ENCODE measurements at places on chromosomes 1 and 21. TPM values are rescaled to one million over a fixed set of nuclear protein-coding genes. Genes with fewer than 3 reads are reported as not detected.

GGPS1 gene
- 29.4 TPM for total RNA-seq

DNA sequence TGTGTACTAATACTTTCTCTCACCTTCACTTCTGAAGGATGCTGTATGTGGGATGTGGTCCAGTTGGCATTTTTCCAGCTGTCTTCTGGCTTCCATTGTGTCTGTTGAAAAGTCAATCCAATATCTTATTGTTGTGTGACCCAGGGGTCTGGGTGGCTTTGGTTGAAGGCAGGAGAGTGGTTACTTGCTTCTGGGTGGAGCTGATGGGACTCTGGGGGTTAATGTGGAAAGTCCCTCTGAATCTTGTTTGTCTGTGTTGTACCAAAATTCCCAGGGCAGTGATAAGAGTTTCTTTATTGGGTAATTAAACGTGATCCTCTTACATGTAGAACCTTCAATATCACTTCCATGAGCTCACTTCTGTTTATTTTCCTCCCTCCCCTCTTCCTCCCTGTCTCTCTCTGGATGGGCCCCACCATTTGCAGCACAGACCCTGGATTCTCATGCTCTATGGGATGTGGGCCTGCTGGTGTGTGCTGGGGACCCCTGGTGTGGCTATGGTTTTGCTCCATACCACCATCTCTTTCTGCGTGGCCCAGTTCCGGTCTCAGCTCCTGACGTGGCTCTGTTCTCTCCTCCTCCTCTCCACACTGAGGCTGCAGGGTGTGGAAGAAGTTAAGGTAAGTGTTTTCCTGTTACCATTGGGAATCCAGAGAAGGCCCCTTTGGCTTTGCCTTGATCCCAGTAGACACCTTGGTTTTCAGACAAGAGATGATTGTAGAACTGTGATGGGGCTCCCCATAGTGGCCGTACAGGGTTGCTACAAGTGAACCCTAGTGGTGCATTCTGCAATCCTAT lies 71.5 kb downstream of the HHAT start:
- peak overlapping the region; percentile 66 for H3K4me3 ChIP-seq
- peaks cover 6% of the 10 kb centered on the region for H3K36me3 ChIP-seq

DNA sequence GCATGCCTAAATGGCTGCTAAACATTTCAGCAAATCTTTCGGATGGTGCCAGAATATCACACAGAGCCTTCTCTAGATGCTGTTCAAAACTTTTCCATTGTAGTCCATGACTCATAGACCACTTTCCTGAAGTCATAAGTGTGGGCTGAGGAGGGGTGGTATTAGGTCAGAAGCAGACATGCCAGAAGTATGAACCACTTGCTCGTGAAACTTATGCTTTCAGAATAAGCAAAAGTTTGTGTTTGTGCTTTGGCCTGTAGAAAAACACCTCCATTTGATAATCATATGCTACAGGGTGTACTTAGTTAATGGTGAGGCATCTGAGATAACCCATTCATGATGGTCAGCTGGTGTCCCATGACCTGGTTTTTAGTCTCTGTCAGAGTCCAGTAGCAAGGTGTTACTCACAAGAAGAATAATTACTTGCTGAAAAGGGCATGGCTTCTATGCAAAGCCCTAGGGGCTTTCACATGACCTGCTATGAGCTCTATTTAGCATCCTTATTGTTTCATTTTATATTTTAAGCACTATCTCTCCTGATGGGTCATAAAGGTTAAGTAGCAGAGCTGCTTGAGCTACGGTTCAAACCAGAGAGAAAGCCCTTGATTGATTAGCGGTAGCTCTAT lies 183.1 kb upstream of the IVNS1ABP start:
- DNase-seq, result peak; percentile 9
- peak overlapping the region; percentile 57 for H3K27ac ChIP-seq
- peaks cover 22% of the 10 kb centered on the region for H3K4me1 ChIP-seq
- no peak overlapping the region for H3K4me3 ChIP-seq
- H3K27me3 ChIP-seq, result peaks cover 4% of the 10 kb centered on the region

SLAMF9 gene
- total RNA-seq, result not detected

ANXA9 gene
- total RNA-seq, result not detected

CREB3L4 gene
- 7.3 TPM for total RNA-seq

PCNX2 gene
- 12.5 TPM for total RNA-seq

- H3K4me1 ChIP-seq, result peaks cover 49% of the 10 kb centered on the region
- no peak for DNase-seq
- H3K4me3 ChIP-seq, result peak overlapping the region; percentile 84
- no peaks in the 10 kb centered on the region for H3K27me3 ChIP-seq
- H3K27ac ChIP-seq, result peak overlapping the region; percentile 73
Observed at GRCh38 chr1:224432146-224432545, 2.5 kb downstream of the WDR26 start.

DNA sequence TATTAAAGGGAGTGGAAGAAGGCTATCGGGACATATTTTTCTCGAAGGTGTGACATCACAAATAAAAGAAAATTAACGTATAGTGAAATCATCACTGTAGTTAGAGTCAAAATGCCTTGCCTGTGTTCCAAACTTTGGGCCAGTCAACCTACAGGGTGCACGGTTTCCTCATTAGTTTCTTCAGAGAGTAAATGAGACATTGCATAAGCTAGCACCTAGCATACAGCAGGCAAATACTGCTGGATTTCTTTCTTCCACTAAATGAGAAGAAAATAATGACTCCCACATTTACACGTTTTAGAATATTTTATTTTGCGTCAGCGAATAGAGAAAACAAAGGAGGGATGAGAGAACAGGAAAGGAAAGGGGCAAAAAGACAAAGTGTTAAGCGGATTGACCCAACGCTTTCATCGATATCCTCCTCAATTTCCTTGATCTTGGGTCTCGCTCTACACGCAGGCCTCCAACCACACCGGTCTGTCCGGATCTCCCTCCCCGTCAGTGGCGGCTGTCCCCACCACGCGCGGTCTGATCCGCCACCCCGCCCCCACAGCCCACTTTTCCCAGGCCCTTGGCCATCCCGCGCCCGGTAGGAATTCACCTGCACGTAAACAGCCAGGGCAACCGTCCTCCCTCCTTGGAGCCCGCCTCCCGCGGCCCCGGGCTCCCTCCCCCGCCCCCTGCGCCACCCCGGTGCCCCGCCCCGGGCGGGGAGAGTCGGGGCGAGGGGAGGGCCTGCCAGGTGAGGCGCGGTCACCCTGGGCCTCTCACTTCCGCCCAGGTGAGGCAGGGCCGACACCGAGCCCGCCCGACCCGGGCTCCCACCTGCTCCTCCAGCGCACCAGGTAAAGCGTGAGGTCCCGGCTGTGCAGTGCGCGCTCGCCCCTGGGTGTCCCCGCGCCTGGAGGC lies at the start of gene PATJ:
Gene PATJ (plus strand): TSS at position 770 of the 909 bp plus-strand sequence. CDS start 20,413 bp downstream, outside the sequence.
- peak within 1 kb of the TSS; percentile 91 for H3K4me3 ChIP-seq
- DNase-seq, result peak; percentile 63
- H3K4me1 ChIP-seq, result peaks cover 17% of the 10 kb centered on the region
- H3K27me3 ChIP-seq, result no peaks in the 10 kb centered on the region
- no peaks in the 10 kb centered on the region for H3K36me3 ChIP-seq

- no peaks in the 10 kb centered on the region for H3K27me3 ChIP-seq
- peaks cover 86% of the 10 kb centered on the region for H3K4me1 ChIP-seq
- no peak overlapping the region for H3K4me3 ChIP-seq
Observed at GRCh38 chr1:41741244-41741643, 177.5 kb downstream of the HIVEP3 start.

GRCh38 chr1:51553911-51554310 lies 34.8 kb upstream of the EPS15 start:
- H3K27me3 ChIP-seq, result no peaks in the 10 kb centered on the region
- no peak overlapping the region for H3K4me3 ChIP-seq
- H3K4me1 ChIP-seq, result peaks cover 8% of the 10 kb centered on the region

OR2L13 gene
- not detected for total RNA-seq

DNA sequence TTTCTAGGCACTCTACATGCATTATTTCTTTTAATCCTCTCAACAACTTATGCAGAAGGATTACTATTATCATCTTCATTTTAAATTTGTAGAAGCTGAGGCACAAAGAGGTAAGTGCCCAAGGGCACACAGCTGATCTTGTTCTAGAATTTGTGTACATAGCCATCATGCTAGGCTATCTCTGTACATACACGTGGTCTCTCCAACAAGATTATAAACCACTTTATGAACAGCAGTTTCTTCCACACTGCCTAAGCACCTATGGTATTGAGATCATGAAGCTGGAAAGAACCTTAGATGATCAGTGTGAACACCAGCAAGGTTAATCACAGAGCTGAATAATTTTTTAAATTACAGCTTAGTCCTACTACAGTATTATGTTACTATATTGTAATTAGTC lies 28.9 kb downstream of the UCHL5 start:
- H3K27ac ChIP-seq, result no peak overlapping the region
- no peaks in the 10 kb centered on the region for H3K27me3 ChIP-seq
- DNase-seq, result no peak
- peaks cover 27% of the 10 kb centered on the region for H3K36me3 ChIP-seq

DNA sequence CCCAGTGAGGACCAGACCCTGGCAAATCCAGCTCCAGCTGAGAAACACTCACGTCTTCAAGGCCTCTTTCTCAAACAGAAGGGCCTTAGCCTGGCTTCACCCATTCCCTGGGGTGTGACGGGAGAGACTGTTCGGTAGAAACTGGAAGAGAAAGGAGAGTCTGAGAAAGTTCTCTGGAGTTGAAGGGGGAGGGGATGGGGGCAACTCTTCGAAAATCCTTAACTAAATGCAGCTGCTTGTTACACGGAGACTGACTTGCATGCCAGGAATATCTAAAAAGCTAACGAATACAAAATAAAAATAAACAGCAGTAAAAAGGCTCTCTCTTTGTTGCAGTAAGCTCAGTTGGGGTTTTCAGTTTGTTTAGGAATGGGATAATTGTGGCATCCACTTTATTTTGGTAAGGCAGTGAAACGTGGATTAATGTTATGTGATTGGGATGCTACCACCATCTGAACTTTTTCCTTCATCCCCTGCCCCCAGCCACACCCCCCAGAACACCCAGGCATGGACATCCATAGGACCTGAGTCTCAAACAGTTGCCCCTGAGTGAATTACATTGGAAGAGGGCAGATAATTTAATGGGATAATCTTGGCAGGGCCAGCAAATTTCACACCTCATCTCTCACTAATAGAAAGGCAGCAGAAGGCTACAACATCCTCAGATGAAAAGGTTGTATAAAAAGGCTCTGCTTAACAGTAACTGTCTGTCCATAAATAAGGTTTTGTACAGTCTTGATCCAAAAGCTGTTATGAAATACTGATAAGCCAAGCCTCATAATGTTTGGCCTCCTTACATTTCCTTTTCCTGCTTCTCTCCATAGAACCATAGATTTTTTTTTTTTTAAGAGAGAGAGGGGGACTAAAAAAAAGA lies 5.8 kb downstream of the ROR1 start:
- DNase-seq, result no peak
- H3K27ac ChIP-seq, result no peak overlapping the region
- no peaks in the 10 kb centered on the region for H3K36me3 ChIP-seq
- H3K4me1 ChIP-seq, result peaks cover 5% of the 10 kb centered on the region
- peaks cover 55% of the 10 kb centered on the region for H3K27me3 ChIP-seq

- no peaks in the 10 kb centered on the region for H3K4me1 ChIP-seq
- no peaks in the 10 kb centered on the region for H3K36me3 ChIP-seq
- no peaks in the 10 kb centered on the region for H3K27me3 ChIP-seq
- no peak overlapping the region for H3K27ac ChIP-seq
- no peak for DNase-seq
- no peak overlapping the region for H3K4me3 ChIP-seq
Observed at GRCh38 chr1:215273838-215274516, 191.4 kb downstream of the KCNK2 start.

DNA sequence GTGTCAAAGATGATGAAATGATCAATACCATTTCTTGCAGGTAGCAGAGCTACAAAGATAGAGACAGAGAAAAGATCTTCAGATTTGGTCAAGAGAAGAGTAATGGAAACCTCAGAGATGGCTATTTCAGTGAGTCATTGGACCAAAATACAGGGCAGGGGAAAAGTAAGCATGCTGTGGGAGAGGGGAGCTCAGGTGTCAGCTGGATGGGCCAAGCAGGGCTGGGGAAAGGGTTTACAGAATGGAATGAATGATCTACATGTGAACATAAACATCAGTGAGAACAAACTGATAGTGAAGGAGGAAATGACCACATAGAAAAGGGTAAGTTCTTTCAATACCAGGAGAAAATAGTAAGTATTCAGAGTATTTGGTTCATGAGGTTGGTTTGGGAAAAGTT lies 61.4 kb upstream of the CNN3 start:
- no peaks in the 10 kb centered on the region for H3K36me3 ChIP-seq
- H3K27me3 ChIP-seq, result no peaks in the 10 kb centered on the region
- no peak overlapping the region for H3K4me3 ChIP-seq
- H3K4me1 ChIP-seq, result peaks cover 7% of the 10 kb centered on the region
- DNase-seq, result no peak

GRCh38 chr1:30469426-30469825 lies 254.0 kb downstream of the MATN1 start:
- no peak overlapping the region for H3K4me3 ChIP-seq
- no peaks in the 10 kb centered on the region for H3K4me1 ChIP-seq
- H3K27ac ChIP-seq, result no peak overlapping the region
- no peaks in the 10 kb centered on the region for H3K27me3 ChIP-seq
- H3K36me3 ChIP-seq, result no peaks in the 10 kb centered on the region
- no peak for DNase-seq

- no peak for DNase-seq
- no peaks in the 10 kb centered on the region for H3K4me1 ChIP-seq
- H3K36me3 ChIP-seq, result no peaks in the 10 kb centered on the region
- H3K4me3 ChIP-seq, result no peak overlapping the region
- peaks cover 28% of the 10 kb centered on the region for H3K27me3 ChIP-seq
- H3K27ac ChIP-seq, result no peak overlapping the region
Observed at GRCh38 chr1:203450479-203451149, 25.0 kb upstream of the PRELP start.

CENPF gene
- 79.4 TPM for total RNA-seq

FMN2 gene
- total RNA-seq, result not detected

SMCP gene
- total RNA-seq, result not detected

ANKRD45 gene
- total RNA-seq, result 0.14 TPM

DNA sequence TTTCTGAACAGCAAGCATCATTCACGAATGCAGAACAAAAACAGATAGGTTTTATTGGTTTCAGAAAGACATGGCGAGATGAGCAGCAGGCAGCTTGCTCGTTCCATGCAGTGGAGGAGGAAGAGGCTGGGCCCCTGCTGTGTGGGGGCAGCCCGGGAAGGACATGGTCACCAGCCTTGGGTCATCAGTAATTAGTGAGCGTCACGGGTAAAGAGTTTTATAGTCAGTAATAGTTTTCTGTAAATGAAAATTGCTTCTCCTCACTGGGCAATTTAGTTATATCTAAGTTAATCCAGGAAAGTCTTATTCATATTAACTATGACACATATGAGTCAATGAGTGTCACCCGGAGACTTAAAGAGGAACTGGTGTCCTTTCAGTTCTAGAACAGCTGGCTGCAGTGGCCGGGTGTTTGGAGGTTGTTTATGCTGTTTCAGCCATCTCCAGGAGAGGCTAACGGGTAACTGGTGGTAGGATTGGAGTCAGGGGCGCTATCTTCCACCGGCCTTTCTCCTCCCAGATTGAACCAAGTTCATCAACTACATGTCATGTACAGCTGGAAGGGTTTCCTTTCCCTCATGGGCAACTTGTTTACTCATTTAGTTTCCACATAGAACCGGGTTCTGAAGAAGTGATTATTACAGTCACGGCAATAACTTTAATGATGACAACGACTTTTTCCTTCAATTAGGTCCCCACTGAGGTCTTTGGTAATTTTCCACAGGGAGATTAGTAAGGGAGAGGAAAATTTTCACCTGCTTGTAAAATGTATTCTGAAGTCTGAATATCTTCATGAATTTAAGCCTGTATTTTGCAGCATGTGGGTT lies 34.6 kb upstream of the SLC45A1 start:
- peak overlapping the region; percentile 2 for H3K27ac ChIP-seq
- H3K36me3 ChIP-seq, result no peaks in the 10 kb centered on the region
- no peak for DNase-seq
- no peak overlapping the region for H3K4me3 ChIP-seq
- H3K4me1 ChIP-seq, result peaks cover 6% of the 10 kb centered on the region

- peaks cover 13% of the 10 kb centered on the region for H3K4me1 ChIP-seq
- H3K27ac ChIP-seq, result no peak overlapping the region
- DNase-seq, result no peak
- H3K27me3 ChIP-seq, result no peaks in the 10 kb centered on the region
Observed at GRCh38 chr1:156464335-156464734, 36.2 kb downstream of the MEF2D start.

PEX11B gene
- 33.8 TPM for total RNA-seq
